ENCODE measurements at places on chromosomes 5 and 9. TPM values are rescaled to one million over a fixed set of nuclear protein-coding genes. Genes with fewer than 3 reads are reported as not detected.

HMCN2 gene
- total RNA-seq, result 2.3 TPM

PCDHGB6 gene
- total RNA-seq, result 10.8 TPM

ZNF608 gene
- total RNA-seq, result 129 TPM

CREB3 gene
- 27.7 TPM for total RNA-seq

GZMA gene
- not detected for total RNA-seq

MLANA gene
- total RNA-seq, result not detected

BAG1 gene
- 45.0 TPM for total RNA-seq

IFNA21 gene
- not detected for total RNA-seq

MYMK gene
- total RNA-seq, result not detected

CDC25C gene
- total RNA-seq, result 26.9 TPM

NDUFA8 gene
- 67.8 TPM for total RNA-seq

IFNA2 gene
- not detected for total RNA-seq

CEP72 gene
- total RNA-seq, result 36.5 TPM

GPR21 gene
- total RNA-seq, result 1.5 TPM

ZNF454 gene
- total RNA-seq, result not detected

FCN2 gene
- total RNA-seq, result not detected

DNA sequence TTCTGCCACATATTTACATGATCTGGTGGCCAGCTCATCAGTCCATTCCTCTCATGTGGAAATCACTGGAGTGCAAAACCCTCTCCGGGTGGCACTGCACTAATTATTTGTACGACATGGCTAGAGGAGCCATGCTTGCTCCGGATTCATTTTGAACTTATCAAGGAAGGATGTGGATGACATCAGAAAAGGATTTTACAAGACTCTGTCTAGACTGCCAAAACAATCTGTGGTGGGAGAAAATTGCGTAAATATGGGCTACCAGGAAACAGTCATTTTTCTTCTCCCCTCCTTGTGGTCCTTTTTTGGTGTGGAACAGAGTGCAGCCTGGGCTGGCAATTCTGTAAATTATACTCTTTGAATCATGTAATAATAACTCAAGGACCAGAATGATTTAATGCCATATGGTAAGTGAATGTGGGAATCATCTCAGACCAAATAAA lies 123.4 kb upstream of the IFNE start:
- no peak for DNase-seq

DNA sequence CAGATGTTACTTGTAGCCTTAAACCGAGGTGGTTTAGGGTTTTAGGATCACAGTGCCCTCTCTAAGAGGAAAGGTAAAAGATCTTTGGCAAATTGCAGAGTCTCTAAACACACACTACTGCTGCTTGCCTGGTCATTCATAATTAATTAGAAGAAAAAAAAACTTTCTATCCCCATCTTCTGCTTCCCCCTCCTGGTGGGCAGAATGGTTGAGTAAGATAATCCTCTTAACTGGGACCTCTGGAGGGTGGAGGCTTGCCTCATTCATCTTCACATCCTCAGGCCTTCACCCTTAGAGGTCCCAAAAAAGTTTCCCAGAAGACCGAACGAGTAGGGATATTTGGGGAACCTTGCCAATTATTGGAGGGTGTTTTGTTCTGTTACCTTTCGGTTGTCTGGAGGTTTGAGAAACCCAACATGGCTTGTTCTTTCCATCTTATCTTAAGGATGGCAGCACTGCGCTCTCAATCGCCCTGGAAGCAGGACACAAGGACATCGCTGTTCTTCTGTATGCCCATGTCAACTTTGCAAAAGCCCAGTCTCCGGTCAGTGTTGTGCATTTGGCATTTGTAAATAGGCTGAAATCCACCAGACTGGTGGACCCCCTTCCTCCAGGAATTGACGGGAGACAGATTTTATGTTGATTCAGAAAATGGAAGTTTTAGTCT lies 97.3 kb upstream of the DMRT1 start:
- DNase-seq, result no peak

DNA sequence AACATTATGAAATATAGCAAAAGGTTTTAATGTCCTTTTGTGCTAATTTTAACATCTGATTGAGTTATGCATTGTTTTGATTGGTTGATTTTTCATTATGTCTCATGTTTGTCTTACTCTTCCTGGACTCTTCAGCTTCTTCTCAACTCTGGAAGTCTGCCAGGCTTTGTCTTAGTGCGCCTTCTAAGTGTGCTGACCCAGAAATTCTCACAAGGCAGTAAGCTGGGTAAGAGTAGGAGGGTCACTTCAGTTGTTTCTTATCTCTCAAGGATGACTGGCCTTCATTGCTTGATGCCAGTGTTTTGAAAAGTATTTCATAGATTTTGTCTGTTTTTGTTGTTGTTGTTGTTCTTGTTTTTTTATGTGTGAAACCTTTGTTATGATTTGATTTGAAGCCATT lies 59.2 kb downstream of the RIC1 start:
- DNase-seq, result no peak

DNA sequence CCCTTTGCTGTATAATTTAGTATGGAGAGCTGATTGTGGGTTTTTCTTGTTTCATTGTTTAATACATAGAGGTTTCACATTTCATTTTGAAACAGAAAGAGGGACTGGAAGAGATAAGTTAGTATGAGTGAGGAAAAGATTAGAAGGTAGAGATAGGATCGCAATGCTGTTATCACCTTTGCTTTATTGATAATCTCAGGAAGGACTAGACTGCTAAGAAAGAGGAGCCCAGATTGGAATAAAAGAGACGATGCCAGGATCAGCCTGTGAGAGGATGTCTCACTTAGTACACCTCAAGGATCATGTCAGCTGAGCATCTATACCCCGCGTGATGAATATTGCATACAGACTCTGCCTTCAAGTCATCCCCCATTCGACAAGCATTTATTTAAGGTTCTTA lies 178.0 kb upstream of the DMAC1 start:
- no peak for DNase-seq

DNA sequence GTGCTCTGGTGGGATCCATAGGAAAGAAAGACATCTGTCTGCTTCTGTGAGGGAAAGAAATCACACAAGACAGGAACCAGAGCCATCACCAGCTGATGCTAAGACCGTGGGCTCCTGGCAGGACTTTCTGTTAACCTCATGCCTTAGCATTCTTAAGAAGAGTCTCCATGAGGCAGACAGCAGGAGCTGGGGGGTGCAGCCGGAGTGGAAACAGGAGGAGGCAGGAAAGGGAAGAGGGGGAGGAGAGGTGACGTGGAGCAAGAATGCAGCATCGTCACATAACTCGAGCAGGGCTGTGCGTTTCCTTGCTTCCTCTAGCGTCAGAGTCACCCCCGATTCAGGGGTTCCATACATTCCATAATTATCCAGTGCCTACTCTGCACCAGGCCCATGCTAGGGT lies 53.6 kb downstream of the ERGIC1 start:
- no peak for DNase-seq

GRCh38 chr5:129962506-129962905 lies 58.2 kb downstream of the CHSY3 start:
- no peak for DNase-seq

GRCh38 chr5:71701407-71701806 lies 17.7 kb upstream of the CARTPT start:
- DNase-seq, result no peak

- no peak for DNase-seq
These were observed 213.8 kb downstream of the ATP10B start for GRCh38 chr5:160638161-160638742.

DNA sequence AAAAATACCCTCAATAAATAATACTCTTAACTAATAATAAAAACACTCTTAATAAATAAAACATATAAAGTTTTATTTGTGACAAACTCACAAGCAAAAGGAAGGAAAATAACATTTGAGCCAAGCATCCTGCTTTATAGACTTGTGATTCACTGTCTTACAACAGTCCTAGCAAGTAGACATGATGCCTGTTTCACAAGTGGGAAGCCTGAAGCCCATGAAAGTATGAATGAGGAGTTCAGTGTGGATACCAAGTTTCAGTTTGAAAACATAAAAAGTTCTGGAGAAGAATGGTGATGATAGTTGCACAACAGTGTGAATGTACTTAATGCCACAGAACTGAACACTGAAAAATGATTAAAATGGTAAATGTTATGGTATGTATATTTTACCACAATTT lies 10.9 kb downstream of the HABP4 start:
- DNase-seq, result no peak

- DNase-seq, result no peak
These were observed 49.4 kb upstream of the ORM1 start for GRCh38 chr9:114273461-114273881.

- no peak for DNase-seq
These were observed 15.7 kb downstream of the RANBP3L start for GRCh38 chr5:36285837-36286615.

GRCh38 chr5:160044967-160045366 lies 36.0 kb downstream of the TTC1 start:
- no peak for DNase-seq

DNA sequence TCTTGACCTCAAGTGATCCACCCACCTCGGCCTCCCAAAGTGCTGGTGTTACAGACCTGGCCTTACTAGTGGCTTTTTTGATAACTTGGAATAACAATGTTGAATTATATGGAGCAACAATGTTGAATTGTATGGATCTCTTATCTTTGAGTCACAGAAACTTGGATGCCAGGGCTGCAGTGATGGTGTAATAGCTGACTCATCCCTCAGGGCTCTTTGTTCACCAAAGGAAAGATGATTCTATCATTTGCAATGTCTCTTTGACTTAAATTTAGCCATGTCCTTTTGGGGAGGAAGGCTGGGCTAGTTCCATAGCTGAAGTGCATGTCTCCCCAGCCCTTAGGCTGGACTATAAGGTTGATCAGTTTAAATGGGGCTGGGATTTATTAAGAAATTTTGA lies 172.3 kb downstream of the PDZD2 start:
- DNase-seq, result no peak

GRCh38 chr5:6728011-6728794 lies 15.0 kb downstream of the TENT4A start:
- no peak for DNase-seq

GRCh38 chr5:166427211-166427610 lies 1864.2 kb upstream of the WWC1 start:
- no peak for DNase-seq

GRCh38 chr5:55437859-55438206 lies 96.9 kb downstream of the PLPP1 start:
- DNase-seq, result no peak

DNA sequence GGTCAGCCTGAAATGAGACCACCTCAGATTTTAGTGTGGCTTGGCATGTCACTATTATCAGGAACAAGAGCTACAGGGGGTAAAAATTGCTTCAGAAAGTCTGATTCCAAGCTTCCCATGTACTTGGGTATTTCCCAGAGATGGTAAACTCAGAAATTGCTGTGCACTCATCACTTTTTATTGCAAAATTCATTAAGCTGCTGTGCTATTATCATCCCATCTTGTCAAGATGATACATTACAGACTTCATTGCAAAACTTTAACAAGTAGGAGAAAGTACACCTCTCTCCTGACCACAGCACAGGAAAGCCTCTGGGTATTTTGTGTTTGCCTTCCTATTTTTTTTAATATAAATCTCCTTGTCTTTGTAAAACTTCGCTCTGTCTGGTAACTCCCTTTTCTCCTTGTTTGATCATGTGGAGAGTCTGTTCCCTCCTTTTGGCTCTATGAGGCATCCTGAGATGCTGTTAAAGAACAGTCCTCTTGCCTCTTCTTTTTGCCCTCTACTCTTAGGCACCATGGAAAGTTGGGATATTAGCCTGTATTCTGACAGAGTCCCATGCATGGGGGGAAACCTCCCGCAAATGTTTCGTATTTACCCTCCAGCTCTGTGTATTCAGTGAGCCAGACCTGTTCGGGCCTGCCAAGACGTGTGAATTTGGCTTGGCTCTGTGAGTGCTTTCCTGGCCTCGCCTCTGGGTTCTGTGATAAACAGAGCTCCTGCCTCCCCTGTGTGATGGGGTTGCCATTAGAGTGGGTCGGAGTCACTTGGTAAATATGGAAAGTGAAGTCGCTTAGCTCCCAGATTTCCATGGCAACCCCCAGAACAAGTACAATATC lies 260.7 kb downstream of the NR3C1 start:
- no peak for DNase-seq

DNA sequence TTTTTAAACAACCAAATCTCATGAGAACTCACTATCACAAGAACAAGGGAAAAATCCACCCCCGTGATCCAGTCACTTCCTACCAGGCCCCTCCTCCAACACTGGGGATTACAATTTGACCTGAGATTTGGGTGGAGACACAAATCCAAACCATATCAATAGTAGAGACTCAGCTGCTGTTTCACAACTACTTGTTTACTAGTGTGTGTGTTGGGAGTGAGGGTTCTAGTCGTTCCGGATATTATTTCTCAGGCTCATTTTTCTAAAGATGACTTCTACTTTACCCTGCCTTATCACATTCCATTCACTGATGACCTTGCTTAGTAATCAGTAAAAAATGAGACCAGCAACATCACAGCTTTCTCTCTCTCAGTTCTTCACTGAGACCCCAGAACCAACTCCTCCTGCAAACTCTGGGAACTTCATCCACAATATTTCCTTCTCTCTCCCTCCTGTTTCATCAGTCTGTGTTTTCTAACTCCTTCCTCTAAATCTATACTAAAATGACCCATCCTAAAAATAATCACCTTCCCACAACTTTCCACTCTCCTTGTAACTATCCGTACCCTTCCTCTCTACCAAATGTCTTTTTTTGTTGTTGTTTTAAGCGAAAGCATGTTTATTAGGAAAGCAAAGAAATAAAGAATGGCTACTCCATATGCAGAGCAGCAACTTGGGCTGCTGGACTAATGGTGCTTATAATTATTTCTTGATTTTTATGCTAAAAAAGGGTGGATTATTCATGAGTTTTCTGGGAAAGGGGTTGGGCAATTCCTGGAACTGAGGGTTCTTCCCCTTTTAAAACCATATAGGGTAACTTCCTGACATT lies 121.5 kb upstream of the SPRY4 start:
- no peak for DNase-seq

GRCh38 chr5:128093368-128093767 lies 9.8 kb downstream of the SLC12A2 start:
- DNase-seq, result no peak

DNA sequence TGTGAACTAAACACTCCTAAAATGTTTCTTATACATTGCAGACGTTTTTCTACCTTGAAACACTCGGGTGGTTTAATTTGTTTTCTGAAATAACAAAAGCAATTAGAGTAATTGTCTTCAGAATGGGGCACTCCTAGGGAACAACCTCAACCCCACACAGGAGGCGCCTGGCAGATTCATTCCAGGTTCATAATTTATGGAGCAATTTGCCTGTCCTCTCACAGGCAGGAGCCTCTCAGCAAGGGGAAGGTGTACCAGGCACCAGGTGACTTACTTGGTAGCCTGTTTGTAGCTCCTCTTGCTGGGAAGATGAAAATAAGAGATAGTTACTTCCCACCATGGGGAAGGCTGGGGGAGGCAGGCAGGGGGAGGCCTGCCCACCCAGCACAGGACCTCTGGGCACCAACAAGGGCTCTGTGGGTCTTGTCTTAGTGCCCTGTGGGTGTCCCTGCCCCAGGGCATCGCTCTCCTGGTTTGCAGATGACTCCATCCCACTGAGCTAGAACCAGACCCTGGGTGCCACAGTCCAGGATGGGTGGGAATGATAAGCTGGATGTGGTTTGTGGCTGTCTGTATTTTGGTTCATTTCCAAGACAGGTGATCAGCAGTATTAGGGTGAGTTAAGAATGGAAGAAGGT lies 144.4 kb downstream of the FSTL4 start:
- DNase-seq, result peak; percentile 36

GRCh38 chr5:134902071-134902801 lies 2.7 kb upstream of the PCBD2 start:
- no peak for DNase-seq
